NCI-H345 (cell line): ENCODE measurements at places on chromosomes 3 and 15.

- DNase-seq: no peak
These were observed 8.5 kb downstream of the HTR3D start for GRCh38 chr3:184040010-184040409.

- no peak for DNase-seq
These were observed 35.0 kb downstream of the WNT7A start for GRCh38 chr3:13844911-13845310.

DNA sequence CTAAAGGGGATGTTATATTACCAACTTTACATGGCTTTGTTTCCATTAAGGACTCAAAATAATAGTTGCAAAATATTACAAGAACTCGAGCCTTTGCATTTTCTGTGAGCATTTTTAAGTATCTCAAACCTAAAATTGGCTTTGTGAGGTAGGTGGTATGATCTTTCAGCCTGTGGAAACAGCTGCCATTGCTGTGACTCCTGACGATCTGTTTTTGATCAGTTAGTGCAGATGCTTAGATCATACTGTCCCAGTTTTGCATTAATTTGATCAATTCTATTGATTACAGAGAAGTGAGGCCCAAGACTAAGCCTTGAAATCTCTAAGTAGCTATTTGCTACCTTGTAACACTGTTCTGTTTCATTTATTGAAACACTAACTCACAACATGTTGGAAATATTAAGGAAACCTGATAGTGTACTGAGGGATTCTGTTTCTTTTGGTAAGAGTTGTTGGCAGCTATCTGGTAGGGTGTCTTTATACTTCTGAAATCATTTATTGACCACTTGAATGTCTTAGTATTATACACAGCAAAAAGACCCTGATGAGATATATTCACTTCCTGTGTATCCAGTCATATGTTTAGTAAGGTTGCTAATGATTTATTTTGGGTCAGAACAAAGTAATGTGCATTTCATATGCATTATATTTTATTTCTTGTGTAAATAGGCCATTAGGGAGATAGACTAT lies 14.8 kb downstream of the SKIL start:
- DNase-seq: no peak

DNA sequence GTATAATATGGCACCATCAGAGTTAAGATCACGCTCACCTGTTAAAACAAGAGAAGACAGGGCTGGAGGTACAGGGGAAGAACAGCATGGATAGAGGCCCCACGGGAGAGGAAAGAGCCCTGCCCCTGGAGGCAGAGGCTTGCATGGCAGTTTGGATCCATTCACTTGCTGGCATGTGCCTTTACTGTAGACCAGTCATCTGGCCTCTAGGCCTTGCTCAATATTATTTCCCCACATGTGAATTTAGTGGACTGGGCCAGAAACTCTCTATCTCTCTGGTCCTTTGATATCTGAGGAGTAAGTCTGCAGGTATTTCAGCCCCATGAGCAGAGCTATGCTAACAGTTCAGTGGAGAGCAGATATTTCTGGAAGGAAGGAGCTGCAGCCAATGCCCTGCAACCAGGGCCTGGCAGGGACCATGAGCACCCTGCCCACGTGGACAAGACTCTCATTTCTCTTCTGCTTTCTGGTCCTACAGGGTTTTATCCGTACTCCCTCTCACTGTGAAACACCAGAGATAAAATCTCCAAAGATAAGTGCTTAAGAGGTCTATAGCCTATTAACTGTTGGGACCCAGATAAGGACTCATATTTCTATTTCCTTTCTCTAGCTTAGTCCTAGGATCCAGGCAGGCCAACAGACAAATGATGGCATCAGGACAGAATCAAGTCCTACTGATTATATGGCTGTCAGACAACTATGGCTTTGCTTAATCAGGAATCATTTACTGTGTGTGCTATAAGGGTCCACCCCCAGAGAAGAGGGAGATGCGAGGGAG lies 65.0 kb downstream of the CLDN11 start:
- DNase-seq: no peak

- DNase-seq: no peak
These were observed 75.7 kb upstream of the BNIP2 start for GRCh38 chr15:59764775-59765174.

GRCh38 chr15:45026651-45027190 lies 3.7 kb downstream of the SORD start:
- no peak for DNase-seq

DNA sequence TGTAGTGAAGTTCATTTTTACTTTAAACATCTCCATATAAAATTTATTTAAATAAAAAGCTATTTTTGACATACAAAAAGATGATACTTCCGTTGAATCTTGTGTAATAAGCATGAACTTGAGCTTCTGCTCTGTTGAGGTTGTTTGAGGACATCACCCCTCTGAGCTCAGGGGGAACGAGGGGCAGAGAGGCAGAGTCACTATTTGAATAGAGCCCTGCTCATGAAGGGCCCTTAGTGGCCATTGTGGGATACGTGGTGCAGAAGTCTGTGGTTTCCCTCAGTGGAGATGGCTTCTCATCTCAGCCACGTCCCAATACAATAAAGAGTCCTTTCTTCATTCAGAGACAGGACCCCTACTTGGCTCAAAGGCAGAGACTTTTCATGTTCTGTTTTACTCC lies 10.6 kb downstream of the CEMIP start:
- no peak for DNase-seq

- no peak for DNase-seq
These were observed 198.9 kb upstream of the CBLB start for GRCh38 chr3:106067711-106068110.

DNA sequence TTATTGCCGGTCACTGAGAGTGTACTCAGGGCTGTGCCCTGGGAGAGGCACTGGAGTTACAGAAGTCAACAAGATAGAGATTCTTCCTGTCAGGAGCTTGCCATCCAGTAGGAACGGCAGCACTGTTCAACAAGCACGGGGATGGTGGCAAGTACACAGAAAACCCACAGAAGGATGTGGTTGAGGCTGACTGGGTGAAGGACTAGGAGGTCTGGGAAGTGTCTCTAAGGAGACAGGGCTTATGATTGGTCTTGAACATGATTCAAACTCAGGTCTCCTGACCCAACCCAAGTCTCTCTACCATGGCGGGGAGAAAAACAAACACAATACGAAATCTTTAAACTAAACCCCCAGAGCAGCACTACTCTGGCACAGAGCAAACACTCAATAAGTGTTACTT lies 37.6 kb downstream of the ERICH6 start:
- DNase-seq: no peak

GRCh38 chr3:195451373-195452015 lies 8.7 kb upstream of the ACAP2 start:
- DNase-seq: peak; percentile 99

DNA sequence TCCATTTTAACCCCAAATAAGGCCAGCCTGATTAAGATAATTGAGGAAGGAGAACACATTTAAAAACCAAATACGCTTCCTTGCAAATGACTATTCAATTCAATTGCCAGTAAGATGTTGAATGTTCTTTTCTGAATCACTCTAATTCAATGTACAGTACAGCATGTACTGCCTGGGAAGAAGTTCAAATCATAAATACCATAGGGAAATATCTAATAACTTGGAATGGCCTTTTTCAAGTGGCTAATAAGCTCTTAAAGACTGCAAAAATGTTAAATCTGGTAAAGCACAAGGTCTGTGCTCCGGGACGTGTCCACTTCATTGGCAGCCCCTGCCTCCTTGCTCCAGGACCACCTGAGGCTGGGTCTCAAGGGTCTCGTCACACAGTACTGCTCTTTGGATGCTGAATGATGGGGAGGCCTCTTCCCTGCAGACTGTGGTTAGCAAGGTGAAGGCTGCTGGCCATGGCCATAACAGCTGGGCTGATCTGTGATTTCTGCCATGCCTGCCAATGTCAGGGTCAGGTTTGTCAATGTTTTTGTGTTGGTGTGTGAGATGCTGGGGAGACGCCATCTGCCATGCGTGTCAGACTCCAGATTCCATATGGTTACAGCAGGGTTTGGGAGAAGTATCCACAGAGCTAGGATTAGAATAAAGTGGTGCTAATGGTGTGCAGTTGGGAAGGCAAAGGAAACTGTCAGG lies 300.5 kb downstream of the ADAMTS17 start:
- no peak for DNase-seq

- DNase-seq: no peak
These were observed 53.1 kb upstream of the IP6K2 start for GRCh38 chr3:48770192-48770502.

DNA sequence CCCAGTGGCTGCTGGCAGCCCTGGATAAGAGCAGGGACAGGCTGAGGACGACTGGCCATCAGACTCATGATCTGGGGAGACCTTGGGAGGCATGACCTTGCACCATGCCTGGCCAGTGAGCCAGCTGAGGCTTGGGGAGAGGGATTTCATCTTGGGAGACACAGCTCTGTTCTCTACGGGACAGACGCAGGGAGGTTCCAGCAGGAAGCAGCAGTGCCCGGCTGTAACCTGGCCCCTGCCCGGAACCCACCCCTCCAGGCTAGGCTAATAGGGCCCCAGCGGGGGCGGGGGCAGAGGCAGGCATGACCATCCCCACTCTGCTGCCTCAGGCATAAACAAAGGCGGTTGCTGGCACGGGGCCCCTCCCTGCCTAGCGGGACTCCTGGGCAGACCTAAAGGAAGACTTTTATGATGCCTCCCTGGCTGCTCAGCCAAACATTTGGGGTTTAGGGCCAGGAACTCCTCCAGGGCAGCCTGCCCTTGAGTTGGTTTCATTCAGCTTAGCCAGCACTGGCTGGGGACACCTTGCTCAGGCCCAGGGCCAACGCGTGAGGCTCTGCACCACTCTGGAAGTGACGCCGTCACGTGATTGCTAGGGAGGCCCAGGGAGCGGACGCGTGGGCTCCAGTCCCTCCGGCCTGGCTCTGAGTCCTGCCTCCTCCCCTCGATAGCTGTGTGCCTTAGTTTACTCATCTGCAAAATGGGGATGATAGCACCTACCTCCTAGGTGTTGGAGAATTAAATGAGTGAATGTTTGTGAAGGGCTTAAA lies 27.6 kb downstream of the HDAC11 start:
- DNase-seq: no peak

DNA sequence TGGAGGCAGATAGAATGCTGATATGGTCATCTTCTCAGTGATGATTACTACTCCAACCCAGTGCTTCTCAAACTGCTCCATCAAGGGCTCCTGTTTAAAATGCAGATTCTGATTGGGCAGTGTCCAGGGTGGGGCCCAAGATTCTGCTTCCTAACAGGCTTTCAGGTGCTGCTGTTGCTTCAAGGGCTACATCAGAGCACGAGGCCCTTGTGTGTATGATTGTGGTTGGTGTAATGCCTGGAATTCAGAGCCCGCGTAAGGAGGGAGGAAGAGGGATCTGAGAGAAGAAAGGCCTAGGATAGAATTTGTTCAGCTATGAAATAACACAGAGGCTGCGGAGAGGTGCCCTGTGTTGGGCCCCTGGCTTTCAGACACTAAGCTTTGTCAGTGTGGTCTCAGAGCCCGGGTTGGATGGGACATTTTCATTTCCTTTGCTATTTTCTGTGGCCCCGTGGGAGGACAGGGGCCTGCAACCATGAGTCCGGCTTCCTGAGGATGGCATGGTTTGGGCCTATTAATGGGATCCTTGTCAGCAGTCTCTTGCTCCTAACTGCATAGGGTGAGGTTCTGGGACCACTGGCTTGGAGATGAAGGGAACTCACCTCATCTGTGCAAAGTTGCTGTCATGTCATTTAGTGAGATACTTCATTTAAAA lies 53.0 kb downstream of the ATP1B3 start:
- DNase-seq: no peak

- DNase-seq: no peak
These were observed 566.4 kb upstream of the SGO1 start for GRCh38 chr3:20752416-20752815.
